HT1080 (cell line): ENCODE measurements at places on chromosomes 5 and 9.

DNA sequence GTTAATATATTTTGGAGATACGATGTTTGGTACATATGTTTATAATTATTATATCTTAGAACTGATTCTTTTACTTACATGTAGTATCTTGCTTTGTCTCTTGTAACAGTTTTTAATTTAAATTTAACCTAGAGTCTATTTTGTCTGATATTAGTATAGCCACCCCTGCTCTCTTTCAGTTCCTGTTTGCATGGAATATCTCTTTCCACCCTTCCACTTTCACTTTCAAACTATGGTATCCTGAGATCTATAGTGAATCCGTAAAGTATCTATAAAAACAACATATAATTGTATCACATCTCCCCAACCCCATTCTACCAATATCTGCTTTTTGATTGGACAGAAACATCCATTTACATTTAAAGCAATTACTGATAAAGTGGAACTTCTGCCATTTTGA is 7.2 kb downstream of the IRGM start:
- no peak for DNase-seq

DNA sequence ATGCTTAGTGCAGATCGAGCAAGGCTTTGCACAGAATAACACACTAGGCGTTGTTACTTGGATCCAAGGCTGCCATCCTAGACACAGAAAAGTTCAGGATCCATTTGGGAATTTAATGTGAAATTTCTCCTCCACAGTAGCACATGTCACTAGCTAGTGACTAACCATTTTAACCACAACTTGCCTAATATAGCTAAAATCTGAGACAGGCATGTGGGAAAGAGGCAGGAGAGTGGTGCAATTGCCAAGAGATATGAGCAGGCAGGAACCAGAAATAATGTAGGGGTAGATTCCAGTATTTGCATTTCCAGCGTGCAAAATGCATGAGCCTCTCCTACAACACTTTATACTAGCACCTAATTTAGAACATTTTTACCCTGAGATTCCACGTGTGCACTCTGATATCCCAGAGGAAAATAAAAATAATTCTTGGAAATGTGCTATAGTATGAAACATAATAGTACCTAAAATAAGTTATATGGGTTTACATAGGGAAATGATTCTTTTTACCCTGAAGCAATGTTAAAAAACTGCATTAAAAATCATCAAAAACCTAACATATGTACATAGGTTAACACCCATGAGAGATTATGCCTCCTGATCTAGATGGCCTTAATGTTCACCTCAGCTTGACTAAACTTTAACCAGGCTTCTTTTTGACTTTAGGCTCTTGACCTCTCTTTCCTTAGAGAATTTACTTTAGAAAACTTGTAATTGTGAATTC is 1230.6 kb upstream of the NUDT12 start:
- DNase-seq: peak; percentile 61

DNA sequence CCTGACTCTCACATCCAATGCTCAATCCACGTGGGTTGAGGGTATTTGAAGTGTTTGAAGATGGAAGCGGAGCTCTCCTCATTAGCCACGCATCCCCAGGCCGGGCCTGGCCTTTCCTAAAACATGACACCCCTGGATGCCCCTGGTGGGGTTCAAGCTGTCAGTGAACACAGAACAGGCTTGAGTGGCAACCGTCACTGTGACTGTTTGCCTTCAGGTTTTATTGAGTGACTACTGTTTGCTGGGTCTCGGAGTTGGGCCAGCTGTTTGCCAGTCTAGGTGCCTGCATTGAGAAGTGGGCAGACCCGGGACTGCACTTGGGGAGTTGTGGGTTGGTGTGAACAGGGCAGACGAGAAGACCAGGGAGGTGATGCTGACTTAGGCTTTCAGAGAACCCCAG is 7.8 kb upstream of the OLFM1 start:
- DNase-seq: no peak

DNA sequence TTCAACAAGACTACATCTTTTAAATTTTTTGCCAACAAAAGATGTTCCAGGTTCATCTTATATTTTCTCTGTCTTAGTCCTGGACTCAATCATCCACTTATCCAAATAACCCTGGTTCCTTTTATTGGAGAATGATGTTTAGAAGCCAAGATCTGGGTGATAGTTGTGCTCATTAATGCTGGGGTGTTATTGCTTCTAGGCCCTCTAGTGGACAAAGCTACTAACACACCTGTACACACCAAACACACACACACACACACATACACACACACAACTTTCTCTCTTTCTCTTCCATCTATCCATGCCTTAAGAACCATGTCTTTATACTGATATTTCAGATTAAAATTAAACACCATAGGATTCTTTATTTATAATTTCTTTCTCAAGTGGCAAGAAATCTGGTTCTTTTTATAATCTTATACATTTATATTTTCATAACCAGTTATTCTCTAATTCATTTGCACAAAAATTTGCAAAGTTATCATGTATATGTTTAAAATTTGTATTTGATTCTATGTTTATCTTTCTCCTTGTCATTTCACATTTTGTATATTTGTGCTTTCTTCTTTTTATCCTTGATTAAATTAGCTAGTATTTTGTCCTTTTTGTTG is 179.1 kb upstream of the SMIM23 start:
- no peak for DNase-seq

- DNase-seq: no peak
Observed at GRCh38 chr9:72346333-72346732, 18.7 kb downstream of the ZFAND5 start.

- no peak for DNase-seq
Observed at GRCh38 chr5:88677943-88678769, 204.8 kb downstream of the MEF2C start.

DNA sequence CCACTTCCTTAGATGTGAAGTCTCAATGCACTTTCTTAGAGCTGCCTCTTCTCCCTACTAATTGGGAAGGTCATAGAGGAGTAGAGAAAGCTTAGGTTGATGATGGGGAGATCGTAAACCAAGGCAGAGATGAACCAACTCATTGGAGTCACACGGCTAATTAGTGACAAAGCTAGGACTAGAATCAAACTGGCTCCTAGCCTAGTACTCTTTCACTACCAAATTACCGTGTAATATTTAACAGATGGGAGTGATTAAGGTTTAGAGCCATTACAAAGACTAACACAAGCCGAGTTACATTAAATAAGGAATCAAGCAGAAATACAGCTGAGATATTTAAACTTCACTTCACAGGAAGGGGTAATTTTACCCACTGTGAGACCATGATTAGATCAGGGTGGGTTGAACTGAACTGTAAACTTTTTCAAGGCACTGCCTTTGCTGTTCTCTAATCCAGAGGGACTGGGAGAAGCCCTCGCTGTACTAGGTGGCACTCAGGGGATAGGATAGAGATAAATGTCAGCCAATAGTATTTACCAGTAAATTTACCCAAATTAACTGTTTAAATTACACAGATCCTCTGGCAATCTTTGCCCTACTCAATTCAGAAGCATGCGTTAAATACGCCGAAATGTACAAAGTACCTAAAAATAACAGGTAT is 166.4 kb upstream of the PIK3R1 start:
- DNase-seq: no peak

DNA sequence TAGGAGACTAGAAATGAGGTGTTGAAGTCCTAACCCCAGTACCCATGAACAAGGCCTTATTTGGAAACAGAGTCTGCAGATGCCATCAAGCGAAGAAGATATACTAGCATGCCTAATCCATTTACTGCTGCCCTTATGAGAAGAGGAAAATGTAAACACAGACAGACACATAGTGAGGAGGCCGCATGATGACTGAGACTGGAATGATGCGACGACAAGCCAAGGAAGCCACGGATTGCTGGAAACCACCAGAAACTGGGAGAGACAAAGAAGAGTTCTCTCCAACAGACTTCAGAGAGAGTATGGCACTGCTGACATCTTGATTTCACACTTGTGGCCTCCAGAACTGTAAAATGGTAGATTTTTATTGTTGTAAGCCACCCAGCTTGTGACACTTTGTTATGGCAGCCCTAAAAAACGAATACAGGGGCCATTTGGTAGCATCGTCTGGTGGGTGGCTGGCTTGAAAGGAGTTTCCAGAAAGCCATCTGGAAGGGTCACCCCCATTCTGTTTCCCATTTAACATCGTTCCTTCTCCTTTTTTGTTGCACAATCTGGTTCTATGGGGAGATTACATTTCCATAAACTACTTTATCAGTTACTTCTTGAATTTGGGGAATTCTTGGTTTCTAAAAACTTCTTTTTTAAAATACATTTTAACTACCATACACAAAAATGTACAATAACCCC is 193.1 kb downstream of the HSD17B3 start:
- DNase-seq: no peak

GRCh38 chr5:132243366-132243977 is 14.0 kb upstream of the PDLIM4 start:
- peak; percentile 65 for DNase-seq

GRCh38 chr5:43348207-43348606 is 35.0 kb upstream of the HMGCS1 start:
- no peak for DNase-seq

DNA sequence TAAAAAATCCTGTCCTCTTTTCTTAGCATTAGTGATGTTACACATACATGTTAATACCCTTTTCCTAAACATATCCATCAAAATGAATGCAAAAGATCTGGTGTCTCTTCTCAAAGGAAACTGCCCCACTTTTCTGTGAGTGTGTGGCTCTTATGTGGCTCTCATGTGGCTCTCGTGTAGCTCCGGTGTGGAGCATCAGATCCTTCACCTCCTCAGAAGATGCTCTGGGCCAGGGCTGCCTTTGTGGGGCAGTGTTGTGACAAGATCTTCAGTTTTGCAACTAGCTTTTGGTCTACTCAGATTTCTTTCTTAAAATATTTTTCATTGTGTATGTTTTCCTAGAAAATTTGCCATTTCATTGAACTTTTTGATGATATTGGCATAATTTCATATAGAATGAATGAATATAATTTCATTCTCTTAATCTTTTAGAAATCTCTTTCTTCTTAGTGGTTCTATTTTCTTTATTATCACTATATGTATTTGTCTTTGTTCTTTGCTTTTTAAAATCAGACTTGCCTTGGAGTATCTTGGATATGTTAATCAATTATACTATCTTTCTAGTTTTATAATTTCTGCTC is 19.4 kb downstream of the GARNL3 start:
- DNase-seq: peak; percentile 30

GRCh38 chr5:138386290-138386689 is 33.8 kb downstream of the KDM3B start:
- DNase-seq: no peak

DNA sequence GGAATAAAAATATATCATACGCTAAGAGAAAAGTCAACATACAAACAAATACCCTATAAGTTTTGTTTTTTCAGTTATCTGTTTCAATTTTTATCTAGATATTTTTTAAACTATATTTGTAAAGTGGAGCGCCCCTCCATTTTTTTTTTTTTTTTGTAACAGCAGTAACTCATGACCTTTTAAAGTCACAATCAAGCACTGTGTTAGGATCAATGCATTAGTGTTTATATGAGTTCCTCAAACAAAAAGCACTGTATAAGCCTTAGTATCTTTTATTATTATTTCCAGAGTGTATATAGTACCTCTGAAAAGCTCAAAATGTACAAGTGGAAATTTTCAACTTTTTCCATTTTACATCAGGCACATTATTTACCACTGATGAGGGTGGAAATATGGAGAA is 20.6 kb downstream of the PFDN1 start:
- no peak for DNase-seq

- no peak for DNase-seq
Observed at GRCh38 chr5:123964884-123965283, 452.9 kb downstream of the CSNK1G3 start.

- no peak for DNase-seq
Observed at GRCh38 chr5:32598260-32598937, 13.0 kb downstream of the SUB1 start.

DNA sequence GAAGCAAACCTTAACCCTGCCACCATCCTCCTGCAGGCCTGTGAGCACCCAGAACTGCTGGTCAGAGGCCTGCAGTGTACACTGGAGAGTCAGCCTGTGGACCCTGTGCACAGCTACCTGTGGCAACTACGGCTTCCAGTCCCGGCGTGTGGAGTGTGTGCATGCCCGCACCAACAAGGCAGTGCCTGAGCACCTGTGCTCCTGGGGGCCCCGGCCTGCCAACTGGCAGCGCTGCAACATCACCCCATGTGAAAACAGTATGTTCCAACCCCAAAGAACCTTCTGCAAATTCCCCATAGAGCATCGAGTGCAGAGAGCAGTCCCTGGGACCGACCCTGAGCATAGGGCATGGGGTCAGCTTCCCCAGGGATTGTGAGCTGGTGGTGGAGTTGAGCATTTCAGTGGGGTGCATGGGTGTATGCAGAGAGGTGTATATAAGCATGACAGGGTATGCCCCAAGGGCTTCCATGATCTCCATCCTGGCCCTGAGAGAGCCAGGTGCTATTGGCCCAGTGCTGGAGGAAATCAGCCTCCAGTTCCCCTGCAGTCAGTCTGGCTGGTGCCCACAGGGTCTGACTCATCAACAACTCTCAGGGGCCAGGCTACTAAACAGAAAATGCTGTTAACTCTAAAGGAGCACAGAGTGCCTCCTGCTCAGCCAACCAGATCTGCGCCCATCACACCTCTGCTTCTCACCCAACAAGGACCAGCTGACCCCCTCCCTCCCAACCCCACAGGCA is 126.2 kb downstream of the SAXO1 start:
- peak; percentile 76 for DNase-seq

DNA sequence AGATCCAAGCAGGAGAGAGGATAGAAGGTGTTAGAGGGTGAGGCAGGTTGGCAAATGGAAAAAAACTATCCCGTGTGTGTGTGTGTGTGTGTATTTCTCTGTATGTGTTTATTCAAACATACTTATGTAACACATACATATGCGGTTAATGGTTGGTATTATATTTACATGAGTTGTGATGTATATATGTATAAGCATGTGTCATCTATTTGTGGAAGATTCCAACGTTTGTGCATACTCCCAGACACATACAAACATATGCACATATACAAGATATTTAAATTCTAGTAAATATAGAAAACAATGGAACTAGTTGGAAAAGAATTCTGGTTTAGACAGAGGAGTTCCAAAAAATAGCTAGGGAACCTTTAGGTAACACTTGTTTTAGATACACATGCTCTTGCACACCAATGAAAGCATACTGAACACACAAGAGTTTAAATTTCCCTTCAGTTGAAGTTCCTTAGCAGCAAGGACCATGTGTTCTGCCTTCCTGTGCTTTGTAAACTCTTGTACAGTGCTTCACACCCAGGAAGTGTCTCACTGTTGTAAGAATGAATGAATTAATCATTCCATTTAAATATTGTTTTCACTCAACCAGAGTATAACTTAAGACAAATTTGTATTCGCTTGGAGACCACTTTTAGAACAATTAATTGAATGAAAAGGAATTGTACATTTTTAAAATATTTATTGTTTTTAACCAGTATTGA is 257.8 kb downstream of the FER start:
- peak; percentile 14 for DNase-seq
